ENCODE measurements at places on chromosomes 3 and 15. TPM values are rescaled to one million over a fixed set of nuclear protein-coding genes. Genes with fewer than 3 reads are reported as not detected.

The ESYT3 gene
- total RNA-seq: 0.36 TPM

The PDCD10 gene
- total RNA-seq: 96.9 TPM

The ARHGEF26 gene
- total RNA-seq: 16.7 TPM

The KLHDC8B gene
- 14.9 TPM for total RNA-seq

The TM4SF4 gene
- not detected for total RNA-seq

The DISP2 gene
- 0.33 TPM for total RNA-seq

The GOLGA8R gene
- total RNA-seq: 0.77 TPM

The DPH3 gene
- total RNA-seq: 33.3 TPM

The WNT7A gene
- total RNA-seq: not detected

The KPNA1 gene
- 45.2 TPM for total RNA-seq

The CD96 gene
- not detected for total RNA-seq

The VWA5B2 gene
- not detected for total RNA-seq

The SAMD7 gene
- not detected for total RNA-seq

The C2CD4A gene
- under 0.01 TPM for total RNA-seq

The TMCO5A gene
- total RNA-seq: not detected

The SOX14 gene
- not detected for total RNA-seq

The SSUH2 gene
- not detected for total RNA-seq

The FEZF2 gene
- total RNA-seq: not detected

The MCF2L2 gene
- total RNA-seq: 1.4 TPM

The KY gene
- total RNA-seq: 0.15 TPM

The SKOR1 gene
- under 0.01 TPM for total RNA-seq

The MFN1 gene
- 34.4 TPM for total RNA-seq

The LMAN1L gene
- total RNA-seq: 0.15 TPM

The C3orf22 gene
- not detected for total RNA-seq

The IL17RB gene
- total RNA-seq: under 0.01 TPM

The PPP1R14D gene
- total RNA-seq: not detected

The MESP2 gene
- total RNA-seq: not detected

The NTRK3 gene
- not detected for total RNA-seq

The PRR20G gene
- total RNA-seq: not detected
